ENCODE measurements at places on chromosomes 11 and 22. TPM values are rescaled to one million over a fixed set of nuclear protein-coding genes. Genes with fewer than 3 reads are reported as not detected.

The STK33 gene
- 1.4 TPM for total RNA-seq

The CDON gene
- 1.8 TPM for total RNA-seq

The TRPM5 gene
- total RNA-seq = not detected

The PCNX3 gene
- total RNA-seq = 11.4 TPM

The PELI3 gene
- 4.4 TPM for total RNA-seq

The SLC5A1 gene
- 0.33 TPM for total RNA-seq

The POU2AF3 gene
- not detected for total RNA-seq

The POU2F3 gene
- not detected for total RNA-seq

The KREMEN1 gene
- 0.22 TPM for total RNA-seq

The IGSF9B gene
- total RNA-seq = not detected

The CASP5 gene
- not detected for total RNA-seq

The STX3 gene
- 93.1 TPM for total RNA-seq

The GPHA2 gene
- total RNA-seq = not detected

The PARVA gene
- 20.9 TPM for total RNA-seq

The TRIM51 gene
- total RNA-seq = not detected

The NRIP3 gene
- total RNA-seq = 0.34 TPM

The CNTN5 gene
- not detected for total RNA-seq

The TSPAN32 gene
- not detected for total RNA-seq

The P2RX6 gene
- total RNA-seq = not detected

The GNAZ gene
- total RNA-seq = 0.22 TPM

The INSC gene
- total RNA-seq = 0.09 TPM

The MRGPRE gene
- not detected for total RNA-seq

The SLC22A6 gene
- total RNA-seq = not detected

The SLC22A12 gene
- not detected for total RNA-seq

The MIAT gene
- 0.69 TPM for total RNA-seq

The CARD16 gene
- total RNA-seq = 40.0 TPM

The CD3E gene
- not detected for total RNA-seq

The TH gene
- 0.09 TPM for total RNA-seq

The UQCR10 gene
- total RNA-seq = 59.5 TPM

The BIRC3 gene
- total RNA-seq = 1.0 TPM

The OR2D3 gene
- total RNA-seq = not detected

The OR52I2 gene
- total RNA-seq = not detected

The OR10V1 gene
- not detected for total RNA-seq

The CCDC188 gene
- 5.2 TPM for total RNA-seq

The PYGM gene
- total RNA-seq = 0.26 TPM

The GGT1 gene
- total RNA-seq = 11.3 TPM

The PRODH gene
- total RNA-seq = not detected

The RGL4 gene
- total RNA-seq = not detected

The IPO7 gene
- 128 TPM for total RNA-seq

The SELENOH gene
- total RNA-seq = 85.4 TPM

Measured in dermis lymphatic vessel endothelial cell (primary cell).